ENCODE measurements at places on chromosomes 6 and 20.

DNA sequence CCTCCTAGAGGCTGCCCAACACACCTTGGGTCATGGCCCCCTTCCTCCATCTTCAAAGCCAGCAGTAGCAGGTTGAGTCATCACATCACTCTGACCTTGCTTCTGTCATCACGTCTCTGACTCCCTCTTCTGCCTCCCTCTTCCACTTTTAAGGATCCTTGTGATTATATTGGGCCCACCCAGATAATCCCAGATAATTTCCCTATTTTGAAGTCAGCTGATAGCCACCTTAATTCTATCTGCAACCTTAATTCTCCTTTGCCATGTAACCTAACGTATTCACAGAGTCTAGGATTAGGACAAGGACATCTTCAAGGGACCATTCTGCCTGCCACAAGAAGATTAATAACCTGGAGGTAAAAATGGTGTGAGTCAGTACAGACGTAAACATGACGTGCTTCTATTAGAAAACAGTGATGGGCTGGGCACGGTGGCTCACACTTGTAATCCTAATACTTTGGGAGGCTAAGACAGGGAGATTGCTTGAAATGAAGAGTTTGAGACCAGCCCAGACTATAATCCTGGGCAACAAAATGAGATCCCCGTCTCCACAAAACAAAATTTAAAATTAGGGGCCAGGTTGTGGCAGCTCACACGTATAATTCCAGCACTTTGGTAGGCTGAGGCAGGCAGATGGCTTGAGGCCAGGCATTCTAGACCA is 3.3 kb downstream of the ZSWIM3 start:
- DNase-seq = no peak

DNA sequence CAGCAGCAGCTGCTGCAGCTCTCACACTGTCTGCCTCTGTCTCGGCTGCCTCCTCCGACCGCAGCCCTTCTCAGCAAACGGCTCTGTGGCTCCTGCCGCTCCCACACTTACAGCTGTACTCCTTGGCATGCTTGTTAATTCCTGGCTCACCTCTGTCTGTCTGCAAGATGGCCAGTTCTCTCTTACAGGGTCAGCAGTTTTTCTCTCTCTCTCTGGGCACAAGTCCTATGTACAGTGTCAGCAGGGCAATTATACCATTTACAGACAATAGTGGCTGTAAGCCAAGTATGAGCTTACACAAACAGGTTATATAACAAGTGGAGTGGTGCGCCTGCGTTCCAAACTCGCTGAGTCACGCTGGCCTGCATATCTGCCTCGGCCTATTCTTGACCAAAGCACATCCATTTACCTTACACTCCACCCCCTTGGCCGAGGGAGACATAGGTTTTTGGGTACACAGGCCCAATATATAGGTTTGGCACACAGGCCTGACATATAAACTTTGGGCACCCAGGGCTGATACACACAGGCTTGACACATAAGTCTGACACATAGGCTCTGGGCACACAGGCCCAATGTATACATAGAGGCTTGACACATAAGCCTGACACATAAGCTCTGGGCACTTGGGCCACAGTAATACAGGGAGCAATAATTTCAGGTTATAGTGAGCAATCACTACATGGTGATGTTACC is 4.4 kb downstream of the ZKSCAN3 start:
- DNase-seq = no peak

- DNase-seq = no peak
These were observed 651 bp upstream of the BLTP3A start for GRCh38 chr6:34791164-34791700.

- no peak for DNase-seq
These were observed 146.6 kb downstream of the ANKRD60 start for GRCh38 chr20:58081846-58082245.

DNA sequence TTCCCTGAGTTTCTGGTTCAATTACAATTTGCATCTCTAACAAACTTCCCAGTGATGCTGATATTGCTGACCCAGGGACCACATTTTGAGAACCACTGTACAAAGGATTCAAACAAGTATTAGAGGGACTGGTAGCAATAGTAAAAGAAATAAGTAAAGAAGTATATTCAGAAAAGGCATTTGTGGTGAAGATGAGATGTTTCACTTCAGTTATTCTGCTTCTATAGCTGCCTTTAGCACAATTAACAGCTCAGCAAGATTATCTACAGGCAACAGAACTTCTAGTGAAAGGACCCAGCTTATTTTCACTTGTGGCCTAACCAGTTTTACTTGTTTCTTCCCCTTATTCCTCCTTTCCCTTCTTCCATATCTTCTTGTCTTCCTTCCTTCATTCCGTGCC is 149.4 kb downstream of the PHF3 start:
- DNase-seq = no peak

- no peak for DNase-seq
These were observed 101.8 kb upstream of the SGK1 start for GRCh38 chr6:134419716-134420115.

GRCh38 chr20:61253264-61253639 is 1.2 kb downstream of the CDH4 start:
- no peak for DNase-seq

Measured in central memory CD4-positive, alpha-beta T cell (primary cell).